ENCODE measurements at places on chromosomes 5 and 9. TPM values are rescaled to one million over a fixed set of nuclear protein-coding genes. Genes with fewer than 3 reads are reported as not detected.

Gene FBN2
- polyA plus RNA-seq, result 101 TPM

Gene SPINK13
- 1.1 TPM for polyA plus RNA-seq

Gene TTLL11
- 7.7 TPM for polyA plus RNA-seq

Gene ITK
- 0.23 TPM for polyA plus RNA-seq
